Kidney (tissue), 22 donors: ENCODE measurements at places on chromosomes 1 and 21. TPM values are rescaled to one million over a fixed set of nuclear protein-coding genes. Genes with fewer than 3 reads are reported as not detected.
A peak's percentile ranks its signal among the peaks of the same experiment; 100 is the strongest.

Gene GPR153
- 1.1 TPM for polyA plus RNA-seq

GRCh38 chr1:157540160-157540748, 12.1 kb downstream of the FCRL5 start:
- H3K27ac ChIP-seq = no peak overlapping the region
- H3K4me3 ChIP-seq = no peak overlapping the region
- no peaks in the 10 kb centered on the region for H3K27me3 ChIP-seq
- H3K36me3 ChIP-seq = no peaks in the 10 kb centered on the region
- no peak for DNase-seq

GRCh38 chr1:201320168-201320788, 37.0 kb downstream of the PKP1 start:
- no peak overlapping the region for H3K4me3 ChIP-seq
- DNase-seq = no peak
- H3K27me3 ChIP-seq = no peaks in the 10 kb centered on the region
- no peak overlapping the region for H3K27ac ChIP-seq
- H3K36me3 ChIP-seq = no peaks in the 10 kb centered on the region

GRCh38 chr1:43937179-43937865, 3.7 kb downstream of the ARTN start:
- H3K36me3 ChIP-seq = no peaks in the 10 kb centered on the region
- no peak overlapping the region for H3K4me3 ChIP-seq
- H3K4me1 ChIP-seq = no peaks in the 10 kb centered on the region
- H3K27me3 ChIP-seq = no peaks in the 10 kb centered on the region
- peak overlapping the region; percentile 43 for H3K27ac ChIP-seq
- peak; percentile 26 for DNase-seq

DNA sequence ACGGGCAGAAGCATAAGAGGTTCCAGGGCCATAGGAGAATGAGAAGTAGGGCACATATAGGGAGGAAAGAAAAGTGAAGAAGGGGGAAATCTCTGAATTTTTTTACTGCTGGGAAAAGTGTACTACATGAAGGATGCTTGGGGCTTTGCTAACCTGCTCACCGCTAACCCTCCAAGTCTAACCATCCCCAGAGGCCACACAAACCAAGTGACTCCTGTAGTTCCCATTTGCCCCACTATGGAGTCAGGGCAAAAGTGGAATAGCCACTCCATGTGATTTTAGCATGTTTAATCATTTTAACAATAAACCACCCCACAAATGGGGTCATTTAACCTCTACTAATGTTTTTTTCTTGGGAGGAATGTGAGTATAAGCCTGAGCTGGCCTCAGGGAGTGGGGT, 24.7 kb downstream of the MPZ start:
- H3K27me3 ChIP-seq = no peaks in the 10 kb centered on the region
- no peaks in the 10 kb centered on the region for H3K4me1 ChIP-seq
- no peak overlapping the region for H3K27ac ChIP-seq
- H3K4me3 ChIP-seq = no peak overlapping the region

DNA sequence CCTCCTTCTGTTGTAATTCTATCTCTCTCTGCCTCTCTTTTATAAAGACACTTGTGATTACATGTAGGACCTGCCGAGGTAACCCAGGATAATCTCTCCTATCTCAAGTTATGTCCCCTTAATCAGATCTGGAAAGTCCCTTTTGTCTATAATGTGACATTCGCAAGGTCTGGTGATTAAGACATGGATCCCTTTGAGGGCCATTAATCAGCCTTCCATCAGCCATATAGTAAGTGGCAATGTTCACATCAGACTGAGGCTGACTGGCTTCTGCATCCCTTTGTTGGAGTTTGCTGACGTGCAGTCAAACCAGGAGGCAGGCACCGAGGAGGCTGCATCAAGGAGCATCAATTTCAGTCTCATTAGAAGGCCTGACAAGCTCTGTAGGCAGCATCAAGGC, 209.6 kb downstream of the BACH1 start:
- H3K27ac ChIP-seq = no peak overlapping the region
- no peak overlapping the region for H3K4me3 ChIP-seq
- H3K36me3 ChIP-seq = no peaks in the 10 kb centered on the region
- no peaks in the 10 kb centered on the region for H3K4me1 ChIP-seq
- no peaks in the 10 kb centered on the region for H3K27me3 ChIP-seq

DNA sequence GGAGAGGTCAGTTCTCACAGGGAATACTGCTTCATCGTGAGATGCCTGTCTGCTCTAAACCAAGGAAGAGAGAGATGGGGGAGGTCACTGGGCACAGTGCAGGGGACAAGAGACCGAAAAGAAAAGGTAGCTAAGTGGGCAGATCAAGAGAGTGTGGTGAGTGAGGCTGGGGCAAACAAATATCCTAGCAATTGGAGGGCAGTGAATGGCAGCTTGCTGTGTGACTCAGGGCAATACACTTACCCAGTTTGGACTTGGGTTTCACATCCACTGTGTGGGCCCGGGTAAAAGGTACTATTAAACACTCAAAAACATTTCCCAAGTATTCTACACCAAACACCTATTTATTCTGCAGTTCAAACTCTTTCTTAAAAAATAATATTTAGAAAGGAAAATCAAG, 10.2 kb downstream of the PLXNA2 start:
- H3K36me3 ChIP-seq = no peaks in the 10 kb centered on the region
- no peaks in the 10 kb centered on the region for H3K4me1 ChIP-seq
- no peak overlapping the region for H3K27ac ChIP-seq
- H3K4me3 ChIP-seq = no peak overlapping the region
- H3K27me3 ChIP-seq = no peaks in the 10 kb centered on the region

- no peak for DNase-seq
- no peak overlapping the region for H3K4me3 ChIP-seq
- H3K27me3 ChIP-seq = no peaks in the 10 kb centered on the region
- H3K4me1 ChIP-seq = no peaks in the 10 kb centered on the region
Measured at GRCh38 chr1:116346943-116347673, 25.9 kb upstream of the ATP1A1 start.

GRCh38 chr1:182054698-182055326, 6.7 kb downstream of the ZNF648 start:
- no peaks in the 10 kb centered on the region for H3K4me1 ChIP-seq
- no peaks in the 10 kb centered on the region for H3K36me3 ChIP-seq
- no peak overlapping the region for H3K4me3 ChIP-seq
- H3K27me3 ChIP-seq = no peaks in the 10 kb centered on the region

Gene PTPN7
- polyA plus RNA-seq = 3.5 TPM

Gene SV2A
- polyA plus RNA-seq = 2.0 TPM

- H3K36me3 ChIP-seq = peaks cover 28% of the 10 kb centered on the region
- no peaks in the 10 kb centered on the region for H3K27me3 ChIP-seq
- no peaks in the 10 kb centered on the region for H3K4me1 ChIP-seq
- DNase-seq = no peak
Measured at GRCh38 chr1:64881281-64881680, 85.1 kb downstream of the JAK1 start.

- H3K36me3 ChIP-seq = no peaks in the 10 kb centered on the region
- no peak overlapping the region for H3K4me3 ChIP-seq
- no peaks in the 10 kb centered on the region for H3K27me3 ChIP-seq
- H3K4me1 ChIP-seq = no peaks in the 10 kb centered on the region
- no peak for DNase-seq
Measured at GRCh38 chr21:37821786-37822450, 94.3 kb downstream of the KCNJ6 start.

DNA sequence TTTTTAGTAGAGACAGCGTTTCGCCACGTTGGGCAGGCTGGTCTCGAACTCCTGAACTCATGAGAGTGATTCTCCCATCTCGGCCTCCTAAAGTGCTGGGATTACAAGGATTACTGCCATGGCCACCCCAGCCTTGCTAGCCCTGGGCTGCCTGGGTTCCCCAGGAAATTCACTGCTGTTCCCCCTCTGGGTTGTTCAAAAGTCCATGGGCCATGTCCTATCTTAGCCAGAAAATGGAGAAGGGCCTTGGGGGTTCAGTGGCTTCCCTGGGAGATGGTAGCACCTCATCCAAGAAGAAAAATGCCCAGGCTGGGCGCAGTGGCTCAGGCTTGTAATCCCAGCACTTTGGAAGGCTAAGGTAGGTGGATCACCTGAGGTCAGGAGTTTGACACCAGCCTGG, 20.9 kb downstream of the SLC26A9 start:
- no peaks in the 10 kb centered on the region for H3K27me3 ChIP-seq
- no peak overlapping the region for H3K4me3 ChIP-seq
- no peaks in the 10 kb centered on the region for H3K36me3 ChIP-seq
- H3K4me1 ChIP-seq = no peaks in the 10 kb centered on the region
- H3K27ac ChIP-seq = no peak overlapping the region
- peak; percentile 32 for DNase-seq

DNA sequence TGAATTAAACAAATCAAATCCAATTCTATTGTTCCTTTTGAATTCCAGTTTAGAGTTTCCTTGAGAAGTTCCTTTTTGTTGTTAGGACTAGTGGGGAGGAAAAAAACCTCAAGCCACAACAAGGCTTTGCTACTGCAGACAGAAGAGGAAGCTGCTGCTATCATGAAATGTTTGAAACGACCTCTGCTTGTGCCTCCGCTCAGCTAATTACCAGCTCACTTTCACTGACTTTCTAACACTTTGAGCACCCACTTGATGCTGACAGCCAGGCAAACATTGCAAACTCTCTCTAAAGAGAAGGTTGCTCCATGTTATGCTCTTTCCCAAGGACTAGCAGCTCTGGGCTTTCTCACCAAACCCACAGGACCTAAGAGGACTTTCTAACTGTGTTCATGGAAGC, 203.9 kb upstream of the PROX1 start:
- H3K4me3 ChIP-seq = no peak overlapping the region
- no peaks in the 10 kb centered on the region for H3K36me3 ChIP-seq
- H3K27ac ChIP-seq = no peak overlapping the region

Gene OR2T35
- polyA plus RNA-seq = not detected

Gene GPA33
- polyA plus RNA-seq = not detected

- DNase-seq = no peak
- no peaks in the 10 kb centered on the region for H3K27me3 ChIP-seq
- no peaks in the 10 kb centered on the region for H3K36me3 ChIP-seq
- H3K4me3 ChIP-seq = no peak overlapping the region
Measured at GRCh38 chr1:96660051-96660450, 61.5 kb upstream of the PTBP2 start.

DNA sequence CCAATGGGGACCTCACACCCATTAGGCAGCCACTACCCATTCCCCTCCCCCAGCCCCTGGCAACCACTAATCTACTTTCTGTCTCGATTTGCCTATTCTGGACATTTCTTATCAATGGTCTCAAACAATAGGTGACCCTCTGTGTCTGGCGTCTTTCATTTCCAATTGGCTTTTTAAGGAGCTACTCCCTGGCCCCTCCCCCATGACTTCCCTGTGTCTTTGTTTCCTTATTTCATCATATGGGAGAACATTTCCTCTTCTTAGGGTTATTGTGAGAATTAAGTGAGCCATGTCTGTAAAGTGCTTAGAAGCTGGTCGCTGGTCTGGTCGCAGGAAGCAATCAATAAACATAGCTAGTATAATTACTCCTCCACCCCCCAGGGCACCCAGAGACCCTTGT, 80.9 kb downstream of the SPSB1 start:
- H3K27ac ChIP-seq = no peak overlapping the region
- no peaks in the 10 kb centered on the region for H3K36me3 ChIP-seq
- DNase-seq = no peak
- H3K27me3 ChIP-seq = no peaks in the 10 kb centered on the region
- peaks cover 9% of the 10 kb centered on the region for H3K4me1 ChIP-seq

DNA sequence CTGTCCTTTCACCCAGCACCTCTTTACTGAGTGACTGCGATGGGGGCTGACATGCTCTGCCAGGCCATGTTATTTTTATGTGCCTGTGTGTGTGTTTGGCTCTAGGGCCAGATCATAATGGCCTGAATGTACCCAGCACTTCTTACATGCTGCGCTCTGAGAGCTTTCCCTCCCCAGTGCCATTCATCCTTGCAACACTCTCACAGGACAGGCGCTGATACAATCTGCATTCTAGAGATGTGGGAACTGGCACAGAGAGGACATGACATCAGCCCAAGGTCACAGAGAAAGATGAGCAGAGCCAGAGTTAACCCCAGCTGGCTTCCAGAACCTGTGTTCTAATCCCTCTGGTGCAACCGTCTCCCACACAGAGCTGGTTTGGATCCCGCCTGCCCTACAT, 54.5 kb downstream of the ARHGEF10L start:
- H3K4me3 ChIP-seq = no peak overlapping the region
- DNase-seq = no peak
- H3K36me3 ChIP-seq = no peaks in the 10 kb centered on the region
- no peaks in the 10 kb centered on the region for H3K27me3 ChIP-seq

DNA sequence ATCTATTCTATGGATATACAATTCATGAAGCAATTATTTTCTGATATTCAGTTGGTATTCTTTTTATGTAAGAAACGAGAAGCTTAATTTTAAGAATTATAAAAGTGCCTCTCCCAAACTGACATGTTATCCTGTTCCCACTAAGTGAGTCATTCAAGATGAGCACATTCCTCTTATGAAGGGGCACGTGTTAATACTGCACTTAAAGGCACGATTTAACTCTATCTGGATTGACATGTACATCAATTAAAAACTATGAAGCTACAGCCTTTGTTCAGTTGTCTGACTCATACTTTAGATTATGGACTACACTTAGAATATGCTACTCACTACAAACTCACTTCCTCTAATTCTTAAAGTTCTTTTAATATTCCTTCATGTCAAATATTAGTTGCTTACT, 111.6 kb downstream of the CYYR1 start:
- no peaks in the 10 kb centered on the region for H3K27me3 ChIP-seq
- no peaks in the 10 kb centered on the region for H3K4me1 ChIP-seq
- no peaks in the 10 kb centered on the region for H3K36me3 ChIP-seq
- H3K4me3 ChIP-seq = no peak overlapping the region
- H3K27ac ChIP-seq = no peak overlapping the region
- DNase-seq = no peak

GRCh38 chr1:983798-984475, 2.0 kb upstream of the PERM1 start:
- H3K4me3 ChIP-seq = no peak overlapping the region
- DNase-seq = no peak
- H3K4me1 ChIP-seq = no peaks in the 10 kb centered on the region
- H3K27me3 ChIP-seq = no peaks in the 10 kb centered on the region

DNA sequence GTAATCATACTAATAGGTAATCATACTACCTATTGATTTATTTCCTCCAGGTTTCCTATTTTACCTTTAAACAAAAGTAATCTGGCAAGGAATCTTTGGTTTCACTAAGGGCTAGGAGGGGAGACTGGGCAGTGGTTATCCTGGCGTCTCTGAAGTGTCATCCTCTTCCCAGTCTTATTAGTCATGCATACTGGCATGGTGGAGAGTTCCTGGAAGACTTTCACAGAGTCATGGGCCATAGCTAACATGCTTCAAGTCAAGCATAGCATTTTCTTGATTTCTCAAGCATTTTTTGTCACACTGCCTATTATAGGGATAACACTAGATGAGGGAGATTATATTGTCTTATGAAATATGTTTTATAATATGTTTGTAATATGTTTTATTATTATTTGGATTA, 64.0 kb upstream of the ASB17 start:
- H3K4me3 ChIP-seq = no peak overlapping the region
- no peaks in the 10 kb centered on the region for H3K4me1 ChIP-seq
- no peaks in the 10 kb centered on the region for H3K36me3 ChIP-seq
- DNase-seq = no peak
- H3K27ac ChIP-seq = no peak overlapping the region
